Aorta (tissue), 5 donors: ENCODE measurements at places on chromosomes 7 and 10. TPM values are rescaled to one million over a fixed set of nuclear protein-coding genes. Genes with fewer than 3 reads are reported as not detected.

The TMEM229A gene
- not detected for total RNA-seq

The GPRIN2 gene
- 0.36 TPM for total RNA-seq

The C1QL3 gene
- total RNA-seq: not detected

DNA sequence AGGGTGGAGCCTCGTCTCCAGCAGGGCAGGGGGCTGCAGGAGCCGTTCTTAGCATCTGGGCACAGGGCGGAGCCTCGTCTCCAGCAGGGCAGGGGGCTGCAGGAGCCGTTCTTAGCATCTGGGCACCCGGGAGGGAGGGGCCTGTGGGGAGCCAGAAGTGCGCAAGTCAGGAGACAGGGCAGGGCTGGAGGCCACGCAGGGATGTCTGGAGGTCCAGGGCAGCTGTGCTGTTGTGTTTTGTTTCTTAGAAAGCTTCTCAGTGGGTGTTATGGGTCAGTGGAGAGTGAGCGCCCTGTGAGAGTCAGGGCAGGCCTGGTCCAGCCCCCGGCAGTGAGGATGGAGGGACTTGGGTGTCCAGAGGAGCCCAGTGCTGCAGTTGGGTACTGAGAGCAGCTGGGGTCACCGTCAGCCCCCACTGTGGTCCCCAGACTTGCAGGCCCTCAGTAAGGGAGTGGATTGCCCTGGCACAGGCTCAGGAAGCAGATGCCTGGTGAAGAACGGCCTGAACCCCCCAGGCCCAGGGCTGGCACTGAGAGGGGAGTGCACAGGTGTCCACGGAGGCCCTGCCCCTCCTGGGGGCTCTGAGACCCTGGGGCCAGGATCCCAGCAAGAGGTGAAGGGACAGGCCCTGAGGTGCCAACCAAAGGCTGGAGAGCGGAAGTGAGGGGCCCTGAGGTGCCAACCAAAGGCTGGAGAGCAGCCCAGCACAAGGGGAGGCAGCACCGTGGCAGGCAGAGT lies 29.8 kb downstream of the FAM20C start:
- DNase-seq: no peak

GRCh38 chr7:43572516-43573049 lies 10.3 kb upstream of the STK17A start:
- H3K4me3 ChIP-seq: no peak overlapping the region
- no peak for DNase-seq
- no peaks in the 10 kb centered on the region for H3K36me3 ChIP-seq
- H3K27me3 ChIP-seq: no peaks in the 10 kb centered on the region

GRCh38 chr7:127252778-127253280 lies at the start of gene GRM8:
GRM8 (minus strand) TSS chr7:127252941.
- H3K4me3 ChIP-seq: peak within 1 kb of the TSS; percentile 71
- peak; percentile 87 for DNase-seq
- H3K27ac ChIP-seq: no peak within 1 kb of the TSS
- H3K27me3 ChIP-seq: no peaks in the 10 kb centered on the region
- H3K4me1 ChIP-seq: no peaks in the 10 kb centered on the region
